ENCODE measurements at places on chromosomes 5 and 9.
A peak's percentile ranks its signal among the peaks of the same experiment; 100 is the strongest.

- peak; percentile 41 for DNase-seq
Observed at GRCh38 chr9:28774433-28775235, 1201.4 kb upstream of the C9orf72 start.

DNA sequence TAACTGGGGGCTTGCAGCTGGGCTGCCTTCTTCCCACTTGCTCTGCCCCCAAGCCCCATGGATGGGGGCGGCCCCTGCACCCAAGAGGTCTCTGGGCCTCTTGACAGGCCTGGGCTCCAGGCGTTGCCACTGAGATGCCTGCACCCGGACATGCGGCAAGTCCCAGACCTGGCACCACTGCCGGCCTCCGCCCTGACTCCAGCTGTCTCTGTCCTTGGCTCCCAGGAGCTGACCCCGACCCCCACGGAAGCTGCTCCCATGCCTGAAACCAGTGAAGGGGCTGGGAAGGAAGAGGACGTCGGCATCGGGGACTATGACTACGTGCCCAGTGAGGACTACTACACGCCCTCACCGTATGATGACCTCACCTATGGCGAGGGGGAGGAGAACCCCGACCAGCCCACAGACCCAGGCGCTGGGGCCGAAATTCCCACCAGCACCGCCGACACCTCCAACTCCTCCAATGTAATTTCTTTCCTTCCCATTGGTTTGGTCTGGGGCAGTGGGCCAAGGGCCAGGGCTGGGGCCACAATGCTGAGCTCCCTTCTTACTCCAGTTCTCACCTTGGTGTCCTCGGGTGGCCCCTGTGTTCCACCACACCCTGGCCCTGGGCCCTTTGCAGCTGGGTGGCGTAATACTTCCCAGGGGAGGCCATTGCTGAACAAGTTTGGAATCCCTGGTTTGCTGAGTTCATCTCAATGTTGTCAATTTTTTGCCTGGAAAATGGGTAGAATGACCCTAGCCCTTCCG lies 88.6 kb downstream of the COL5A1 start:
- DNase-seq, result no peak

DNA sequence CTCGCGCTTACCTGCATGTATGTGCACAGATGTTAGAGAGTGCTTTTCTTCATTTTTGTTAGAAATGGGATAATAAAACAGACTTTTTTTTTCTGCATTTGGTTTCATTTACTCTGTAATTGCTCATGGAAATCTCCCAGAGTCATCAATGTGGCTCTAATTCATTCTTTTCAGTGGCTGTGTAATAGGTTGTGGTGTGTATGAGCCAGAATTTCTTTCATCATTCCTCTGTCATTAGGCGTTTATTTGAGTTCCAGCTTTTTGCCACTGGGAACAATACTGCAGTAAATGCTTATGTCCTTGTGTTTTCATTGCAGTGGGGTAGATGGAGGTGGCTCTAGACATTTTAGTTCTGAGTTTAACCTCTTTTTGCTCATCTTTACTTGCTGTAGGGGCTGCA lies 118.9 kb downstream of the NXNL2 start:
- no peak for DNase-seq

DNA sequence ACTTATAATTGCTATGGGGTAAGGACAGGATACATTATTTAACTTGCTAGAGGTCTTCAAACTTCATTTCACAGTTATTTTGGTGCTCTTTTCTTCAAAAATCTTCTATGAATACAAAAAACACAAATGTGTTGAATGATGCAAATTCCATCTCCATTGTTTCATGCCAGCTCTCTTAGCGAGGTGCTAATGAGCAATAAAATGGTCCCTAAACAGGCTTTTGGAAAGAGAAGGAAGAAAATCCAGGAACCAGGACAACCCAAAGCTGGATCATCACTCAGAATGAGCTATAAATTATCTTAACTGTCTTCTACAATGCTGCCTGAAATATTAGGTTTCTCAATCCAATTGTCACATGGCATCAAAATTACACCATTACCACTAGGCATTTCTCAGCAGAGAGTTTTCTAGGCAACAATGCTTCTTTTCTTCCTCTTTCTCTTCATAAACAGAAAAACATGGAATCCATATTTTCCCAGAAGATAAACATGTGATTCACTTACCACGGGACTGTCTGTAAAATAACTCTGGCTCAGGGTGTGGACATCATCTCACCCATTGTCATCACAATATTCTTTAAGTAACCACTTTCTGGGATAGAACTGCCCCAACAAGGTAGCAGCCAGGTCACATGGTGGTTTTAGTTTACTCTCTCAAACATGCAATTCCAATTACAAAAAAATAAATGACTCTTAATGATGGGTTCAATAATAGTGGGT lies 249.4 kb downstream of the NPR3 start:
- no peak for DNase-seq

DNA sequence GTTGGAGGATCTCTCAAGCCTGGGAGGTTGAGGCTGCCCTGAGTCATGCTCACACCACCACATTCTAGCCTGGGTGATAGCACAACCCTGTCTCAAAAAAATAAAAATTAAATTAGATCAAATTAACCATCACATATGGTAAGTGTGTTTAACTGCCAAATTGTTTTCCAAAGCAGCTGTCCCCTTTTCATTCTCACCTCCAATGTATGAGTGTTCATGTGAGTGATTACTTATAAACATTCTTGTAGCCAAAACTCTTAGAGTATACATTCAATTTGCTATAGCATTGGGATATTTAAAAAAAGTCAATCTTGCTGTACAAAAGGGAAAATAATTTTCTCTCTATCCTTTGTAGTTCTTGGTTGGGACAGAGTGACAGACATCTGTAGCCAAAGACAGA lies 53.4 kb upstream of the SNAPC3 start:
- DNase-seq, result no peak

DNA sequence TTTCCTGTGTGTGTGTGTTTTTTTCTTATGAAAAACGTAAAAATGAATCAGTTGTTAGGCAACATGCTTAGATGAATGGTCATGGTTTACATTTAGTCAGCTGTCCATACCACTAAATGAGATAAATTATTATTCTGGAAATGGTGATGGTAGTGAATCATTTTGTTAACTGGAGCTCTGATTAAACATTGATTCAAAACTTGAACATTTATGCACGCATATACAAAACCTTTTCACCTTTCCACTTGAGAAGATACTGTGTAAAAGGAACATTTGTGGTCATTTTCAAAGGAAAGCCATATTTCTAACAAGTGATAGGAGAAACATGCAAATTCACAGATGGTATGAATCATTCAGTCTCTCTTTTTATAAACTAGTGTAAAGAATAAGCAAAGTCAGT lies 162.0 kb downstream of the SLC25A46 start:
- DNase-seq, result peak; percentile 88

- no peak for DNase-seq
Observed at GRCh38 chr5:94577466-94578245, 40.7 kb downstream of the KIAA0825 start.

DNA sequence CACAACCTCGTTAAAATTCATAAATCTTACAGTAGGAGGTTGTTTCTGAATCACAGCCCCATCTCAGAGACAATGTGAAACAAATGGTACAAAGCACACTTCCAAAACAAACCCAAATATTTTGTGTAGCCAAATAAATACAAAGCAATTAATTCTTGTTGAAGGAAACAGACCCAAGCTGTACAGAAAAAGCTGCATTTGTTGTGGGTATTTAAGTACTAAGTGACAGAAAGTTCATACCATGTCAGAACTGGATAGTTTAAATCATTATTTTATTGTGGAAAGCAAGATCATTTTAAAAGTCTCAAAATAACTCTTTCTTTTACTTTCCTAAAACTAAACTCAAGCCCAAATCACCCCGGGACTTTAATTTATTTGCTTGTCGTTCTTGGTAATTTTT lies 570.7 kb downstream of the ELAVL2 start:
- DNase-seq, result no peak

DNA sequence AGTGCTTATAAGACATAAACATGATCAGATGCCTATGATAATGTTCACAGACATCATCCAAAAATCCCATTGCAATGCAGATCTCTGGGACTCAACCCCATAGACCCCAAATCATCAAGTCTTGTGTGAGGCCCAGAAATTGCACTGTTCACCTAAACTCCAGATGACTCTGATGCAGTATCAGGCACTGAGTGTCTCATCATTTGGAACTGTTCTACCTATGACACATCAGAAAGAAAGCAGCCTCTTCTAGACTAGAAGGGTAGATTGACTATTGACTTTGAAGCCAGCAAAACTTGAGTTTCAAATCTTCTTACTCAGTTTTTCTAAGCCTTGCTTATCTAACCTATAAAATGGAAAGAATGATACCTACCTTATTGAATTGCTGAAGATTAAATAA lies 58.7 kb upstream of the PAPPA start:
- no peak for DNase-seq

- DNase-seq, result no peak
Observed at GRCh38 chr5:128681096-128681495, 143.1 kb upstream of the FBN2 start.

GRCh38 chr9:96305171-96305570 lies 3.2 kb upstream of the HSD17B3 start:
- DNase-seq, result no peak

- DNase-seq, result no peak
Observed at GRCh38 chr9:34507556-34507955, 15.2 kb downstream of the ENHO start.

DNA sequence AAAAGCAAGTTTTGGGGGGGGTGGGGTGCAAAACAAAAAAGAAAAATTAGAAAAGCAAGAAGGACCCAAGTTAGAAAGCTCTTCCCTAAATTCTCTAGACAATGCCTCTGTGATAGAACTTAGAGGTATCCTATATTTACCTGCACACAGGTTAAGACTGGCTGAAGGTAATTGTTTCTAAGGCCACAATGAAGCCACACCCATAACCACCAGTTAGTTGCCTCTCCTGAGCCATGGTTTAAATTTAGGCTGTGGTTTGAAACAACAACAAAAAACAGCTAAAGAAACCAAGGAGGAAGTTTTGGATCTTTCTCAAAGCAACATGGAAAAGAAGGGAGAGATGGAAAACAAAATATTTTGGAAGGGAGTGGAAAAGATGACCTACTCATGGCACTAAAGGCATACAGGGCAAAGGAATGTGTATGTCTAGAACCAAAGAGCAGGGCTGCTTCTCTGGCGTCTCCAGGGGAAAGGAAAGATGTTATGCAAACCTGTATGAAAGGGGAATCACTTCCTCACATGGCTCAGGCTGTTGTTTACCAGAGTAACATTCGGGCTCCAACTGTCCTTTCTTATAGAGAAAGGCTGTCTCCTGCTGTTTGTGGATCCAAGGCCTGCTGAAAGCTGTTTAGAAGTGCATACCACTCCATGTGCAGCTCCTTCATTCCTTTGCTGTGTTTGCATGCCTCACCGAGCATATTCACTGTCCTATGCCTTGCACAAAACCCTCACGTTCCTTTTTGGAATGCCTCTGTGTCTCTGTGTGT lies 408.9 kb upstream of the MPDZ start:
- no peak for DNase-seq

DNA sequence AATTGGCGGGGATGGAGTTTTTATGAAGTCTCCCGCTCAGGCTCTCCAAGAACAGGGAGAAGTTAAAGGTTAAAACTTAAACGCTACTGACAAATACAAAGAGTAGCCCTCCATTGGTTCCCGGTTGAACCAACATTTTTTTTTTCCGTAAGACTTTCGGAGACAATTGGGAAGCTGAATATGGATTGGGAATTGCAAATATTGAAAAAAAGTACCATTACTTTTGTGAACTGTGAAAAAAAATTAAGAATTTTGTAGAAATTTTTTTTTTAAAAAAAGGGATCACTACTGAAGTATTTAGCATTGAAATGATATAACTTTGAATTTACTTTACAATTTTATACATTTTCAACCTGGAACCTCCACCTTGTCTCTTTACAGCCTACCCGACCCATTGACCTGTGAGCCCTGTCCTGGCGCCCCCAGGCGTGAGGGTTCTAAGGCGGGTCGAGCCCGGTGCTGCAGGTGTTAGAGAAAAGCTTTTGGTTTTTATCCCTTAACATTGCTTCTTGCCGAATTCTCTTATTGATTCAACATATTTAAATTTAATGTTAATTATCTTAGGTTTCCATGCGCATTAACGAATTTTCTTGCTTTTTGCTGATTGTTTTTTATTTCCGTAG lies 448 bp upstream of the ZNF782 start:
- no peak for DNase-seq

DNA sequence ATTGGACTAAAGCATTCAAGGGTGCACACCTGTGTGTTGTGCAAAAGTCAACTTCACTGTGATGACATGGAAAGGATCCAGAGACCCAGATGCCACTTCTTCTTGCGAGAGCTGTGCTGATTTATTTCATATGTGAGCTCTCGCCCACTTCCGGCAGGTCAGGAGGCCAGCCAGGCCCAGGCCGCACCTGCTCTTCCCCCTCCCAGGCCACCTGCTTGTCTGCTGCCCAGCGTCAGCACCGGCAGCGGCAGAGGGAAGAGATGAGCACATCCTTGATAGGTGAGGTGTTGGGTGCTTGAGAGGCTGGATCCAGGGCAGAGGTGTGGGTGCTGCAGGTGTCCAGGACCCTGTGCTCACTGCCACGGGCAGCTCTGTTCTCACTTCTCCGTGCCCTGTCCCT lies 242.9 kb downstream of the FANCC start:
- DNase-seq, result no peak

- DNase-seq, result peak; percentile 6
Observed at GRCh38 chr9:129111528-129112151, 425 bp downstream of the PTPA start.

DNA sequence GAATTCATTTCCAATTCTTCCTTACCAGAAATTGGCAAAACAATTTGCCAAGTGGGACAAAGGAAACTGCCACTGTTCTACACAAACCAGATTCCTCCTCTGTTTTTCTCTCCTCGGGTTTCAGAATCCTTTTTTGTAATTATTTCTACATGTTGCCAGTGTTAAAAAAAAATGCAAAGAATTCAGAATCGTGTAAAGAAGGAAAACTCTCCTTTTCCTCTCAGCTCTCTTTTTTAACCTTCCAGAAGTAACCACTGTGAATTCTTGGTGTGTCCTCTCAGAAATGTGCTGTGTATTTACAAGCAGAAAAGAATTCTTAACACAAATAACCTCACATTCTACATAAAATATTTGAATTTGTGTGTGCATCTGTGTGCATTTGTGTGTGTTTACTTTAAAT lies 224.6 kb downstream of the DRD1 start:
- DNase-seq, result no peak

DNA sequence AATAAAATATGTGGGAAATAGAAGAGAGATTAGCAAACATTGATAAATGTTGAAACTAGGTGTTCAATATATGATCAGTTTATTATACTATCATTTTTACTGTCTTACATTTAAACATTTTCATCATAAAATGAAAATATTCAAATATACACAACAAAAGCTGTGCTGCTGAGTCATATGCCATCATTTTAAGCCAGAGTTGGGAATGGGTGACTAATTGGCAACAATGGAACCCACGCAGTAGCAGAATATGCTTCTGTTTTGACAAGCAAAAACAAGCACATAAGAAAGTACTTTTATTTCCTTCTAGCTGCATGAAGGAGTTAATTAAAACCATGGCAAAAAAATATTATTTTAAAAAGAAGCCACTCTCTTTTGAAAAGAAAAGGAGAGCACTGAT lies 340.0 kb upstream of the EDIL3 start:
- peak; percentile 21 for DNase-seq

- no peak for DNase-seq
Observed at GRCh38 chr9:129414377-129414992, 206.4 kb downstream of the C9orf50 start.
